Type B pancreatic cell (in vitro differentiated cells): ENCODE measurements at places on chromosomes 3 and 15. TPM values are rescaled to one million over a fixed set of nuclear protein-coding genes. Genes with fewer than 3 reads are reported as not detected.
A peak's percentile ranks its signal among the peaks of the same experiment; 100 is the strongest.

Gene GAP43
- 4.2 and 46.5 TPM in 2 replicates for total RNA-seq

DNA sequence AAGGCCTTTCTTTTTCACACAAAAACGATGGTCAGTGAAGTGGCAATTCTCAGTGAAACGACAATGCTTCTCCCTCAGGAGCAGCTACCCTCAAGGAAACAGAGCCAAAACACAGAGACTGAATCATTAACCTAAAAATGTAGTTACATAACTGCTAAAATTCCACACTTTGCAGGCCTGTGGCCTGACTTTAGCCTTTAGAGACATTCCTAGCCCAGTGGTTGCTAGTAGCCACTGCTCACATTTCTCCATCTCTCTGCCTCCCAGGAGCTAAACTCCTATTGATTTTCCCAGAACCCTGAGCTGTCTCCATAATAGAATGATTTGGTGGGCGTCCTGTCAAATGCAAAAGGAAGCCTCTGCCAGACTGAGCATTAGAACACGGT lies 630.1 kb upstream of the KCNMB2 start:
- no peak for DNase-seq
- no peaks in the 10 kb centered on the region for H3K27me3 ChIP-seq
- H3K36me3 ChIP-seq = no peaks in the 10 kb centered on the region

DNA sequence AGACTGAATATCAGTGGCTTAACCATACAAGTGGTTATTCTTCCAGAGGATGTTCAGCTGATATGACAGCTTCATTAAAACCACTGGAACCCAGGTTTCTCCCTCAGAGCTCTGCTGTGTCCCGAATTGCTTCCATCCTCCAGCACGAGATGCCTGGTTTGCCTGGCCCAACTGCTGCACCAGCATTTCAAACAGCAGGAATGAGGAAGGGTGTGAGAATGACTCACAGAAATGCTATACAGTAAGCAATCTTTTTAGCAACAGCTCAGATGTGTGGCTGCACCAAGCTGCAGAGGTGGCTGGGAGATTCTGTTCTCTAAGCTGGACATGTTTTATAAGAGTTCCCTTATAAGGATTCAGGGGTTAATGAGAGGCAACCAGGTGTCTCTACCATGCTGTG lies 271.0 kb downstream of the GABRG3 start:
- DNase-seq = no peak
- no peaks in the 10 kb centered on the region for H3K4me1 ChIP-seq
- peak overlapping the region; percentile 76 for H3K27ac ChIP-seq

Gene EPHB1
- total RNA-seq = 1.8 and 9.1 TPM in 2 replicates

DNA sequence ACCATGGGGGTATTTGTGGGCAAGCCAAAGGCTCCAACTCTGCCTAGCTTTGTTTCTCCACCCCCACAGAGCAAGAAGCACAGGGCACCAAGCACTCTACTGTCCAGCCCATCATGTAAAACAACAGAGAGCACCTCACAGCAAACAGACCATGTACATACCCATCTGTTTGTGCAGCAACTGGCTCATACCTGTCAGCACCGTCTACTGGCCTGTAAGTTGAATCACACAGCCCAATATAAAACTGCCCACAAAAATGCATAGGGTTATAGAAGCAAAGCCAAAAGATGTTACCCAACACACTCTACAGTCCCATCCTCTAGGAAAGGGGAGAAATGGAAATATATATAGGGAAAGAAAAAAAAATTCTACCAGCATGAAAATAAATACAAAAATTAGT lies 139.7 kb upstream of the CPNE4 start:
- H3K27me3 ChIP-seq = peaks cover 36% of the 10 kb centered on the region
- H3K4me1 ChIP-seq = no peaks in the 10 kb centered on the region
- no peak overlapping the region for H3K4me3 ChIP-seq
- no peaks in the 10 kb centered on the region for H3K36me3 ChIP-seq
- no peak for DNase-seq

Gene PLSCR5
- total RNA-seq = 0.24 TPM in 1 of 2 replicates, not detected in the other

Gene ATP11B
- total RNA-seq = 73.4 and 92.5 TPM in 2 replicates

DNA sequence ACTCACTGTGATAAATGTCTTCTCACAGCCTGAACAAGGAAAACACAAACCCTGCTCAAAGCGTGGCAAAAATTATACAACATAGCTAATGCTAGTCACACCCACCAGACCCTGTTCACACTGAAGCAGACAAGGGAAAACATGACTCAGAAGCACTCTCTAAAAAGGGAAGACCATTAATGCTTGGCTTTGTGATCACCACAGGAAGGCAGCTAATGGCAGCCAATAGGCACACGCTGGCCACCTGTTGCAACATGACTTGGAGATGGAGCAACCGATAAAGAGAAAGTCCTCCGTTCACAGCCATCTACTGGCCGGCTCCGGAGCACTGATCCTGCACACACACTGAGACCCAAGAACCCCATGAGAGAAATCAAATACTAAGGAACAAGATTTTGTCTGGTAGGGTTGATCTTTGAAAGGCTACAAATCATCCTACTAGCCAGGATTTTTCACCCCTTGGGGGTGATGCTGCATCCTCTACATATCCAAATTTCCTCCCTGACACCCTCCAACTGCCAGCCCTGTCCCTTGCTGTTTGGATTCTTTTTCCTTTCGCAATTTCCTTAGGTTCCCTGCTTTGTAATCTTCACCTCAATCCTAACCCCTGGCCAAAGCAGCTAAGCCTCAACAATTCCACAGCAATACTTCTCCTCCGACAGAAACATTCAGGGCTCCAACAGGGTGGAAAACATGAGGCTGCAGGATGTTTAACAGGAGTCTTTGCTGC lies 3.2 kb downstream of the ZXDC start:
- DNase-seq = no peak
- H3K27me3 ChIP-seq = no peaks in the 10 kb centered on the region
- H3K27ac ChIP-seq = peak overlapping the region; percentile 88
- H3K4me1 ChIP-seq = peaks cover 33% of the 10 kb centered on the region
- peak overlapping the region; percentile 97 for H3K4me3 ChIP-seq

GRCh38 chr3:171660188-171660587 lies 150.1 kb downstream of the PLD1 start:
- no peaks in the 10 kb centered on the region for H3K27me3 ChIP-seq
- no peak for DNase-seq
- H3K4me3 ChIP-seq = no peak overlapping the region
- H3K36me3 ChIP-seq = peaks cover 17% of the 10 kb centered on the region

- no peak for DNase-seq
- no peaks in the 10 kb centered on the region for H3K27me3 ChIP-seq
- no peak overlapping the region for H3K4me3 ChIP-seq
- H3K27ac ChIP-seq = no peak overlapping the region
These were observed 58.5 kb upstream of the CTSH start for GRCh38 chr15:79003301-79003700.

GRCh38 chr15:58985443-58985842 lies 2.0 kb upstream of the RNF111 start:
- peaks cover 23% of the 10 kb centered on the region for H3K27me3 ChIP-seq
- peaks cover 22% of the 10 kb centered on the region for H3K4me1 ChIP-seq

DNA sequence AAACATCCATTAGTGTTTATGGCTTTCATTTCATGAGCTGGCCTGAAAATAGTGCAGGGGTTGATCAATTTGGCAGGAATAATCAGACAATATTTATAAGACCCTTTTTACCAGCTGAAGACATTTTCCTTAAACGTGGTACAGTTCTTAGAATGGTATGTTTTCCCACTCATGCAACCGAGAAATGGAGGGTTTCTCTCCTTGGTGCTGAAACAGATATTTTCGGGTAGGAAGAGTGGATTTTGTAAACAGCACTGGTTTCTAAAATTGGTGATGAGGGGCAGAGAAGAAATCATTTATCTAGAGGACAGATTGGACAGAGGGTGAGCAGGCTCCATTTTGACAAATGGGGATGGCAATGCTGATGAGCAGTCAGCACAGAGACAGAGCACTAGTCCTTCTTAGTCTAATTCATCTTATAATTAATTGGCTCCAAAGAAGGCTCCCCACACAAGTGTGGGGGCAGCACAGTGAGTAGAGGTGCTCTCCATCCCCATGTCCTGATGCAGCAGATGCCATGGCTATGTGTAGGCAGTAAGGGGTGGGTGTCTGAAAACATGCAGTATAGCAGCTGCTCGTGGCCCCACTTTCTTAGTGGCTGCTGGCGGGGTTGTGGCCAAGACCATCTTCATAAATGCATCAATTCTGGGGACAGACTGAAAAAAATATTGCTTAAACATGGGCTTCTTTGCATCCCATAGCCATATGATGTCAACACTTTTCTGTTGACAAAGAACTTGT lies 18.1 kb upstream of the SLC7A14 start:
- no peaks in the 10 kb centered on the region for H3K36me3 ChIP-seq
- H3K4me1 ChIP-seq = no peaks in the 10 kb centered on the region
- H3K27me3 ChIP-seq = no peaks in the 10 kb centered on the region
- no peak overlapping the region for H3K4me3 ChIP-seq

DNA sequence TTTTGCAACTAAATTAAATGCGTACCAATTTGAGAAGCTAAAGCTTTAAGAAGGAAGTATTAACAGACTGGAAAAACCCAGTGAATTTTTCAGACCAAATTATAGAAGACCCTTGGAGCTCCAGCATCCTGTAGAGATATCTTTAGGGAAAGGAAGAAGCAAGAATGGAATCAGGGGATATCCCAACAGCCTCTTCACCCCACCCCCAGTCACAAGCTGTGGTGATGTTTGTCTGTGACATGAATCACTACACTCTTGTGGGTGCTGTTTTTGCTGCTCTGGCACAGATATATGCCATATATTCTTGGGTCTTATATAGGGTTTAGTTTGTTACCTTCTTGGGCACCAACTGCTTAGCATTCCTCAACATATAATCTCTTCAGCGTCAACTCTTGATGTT lies 78.5 kb upstream of the BCL6 start:
- no peaks in the 10 kb centered on the region for H3K27me3 ChIP-seq
- no peaks in the 10 kb centered on the region for H3K36me3 ChIP-seq
- H3K4me3 ChIP-seq = no peak overlapping the region
- H3K27ac ChIP-seq = no peak overlapping the region

Gene ERC2
- 1.8 and 6.1 TPM in 2 replicates for total RNA-seq

Gene CLDN18
- total RNA-seq = 7.3 and 50.8 TPM in 2 replicates

DNA sequence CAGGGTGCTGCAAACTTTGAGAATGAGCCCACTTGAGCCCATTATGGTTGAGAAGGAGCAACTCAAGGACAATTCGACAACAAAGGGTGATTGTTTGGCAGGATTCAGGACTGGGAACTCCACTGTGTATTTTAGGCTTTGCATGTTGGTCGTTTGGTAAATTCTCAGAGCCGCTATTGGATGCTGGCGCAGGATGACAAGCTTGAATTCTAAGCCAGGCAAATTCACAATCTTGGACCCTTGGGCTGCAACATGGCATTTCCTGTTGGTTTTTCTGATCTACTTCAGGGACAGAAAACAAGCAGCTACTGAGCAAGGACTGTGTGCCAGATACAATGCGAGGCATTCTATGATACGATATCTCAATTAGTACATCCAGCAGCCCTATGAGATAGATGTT lies 82.8 kb downstream of the RYR3 start:
- no peak overlapping the region for H3K27ac ChIP-seq
- DNase-seq = no peak
- H3K36me3 ChIP-seq = no peaks in the 10 kb centered on the region
- H3K27me3 ChIP-seq = peaks cover 9% of the 10 kb centered on the region
- peaks cover 4% of the 10 kb centered on the region for H3K4me1 ChIP-seq

- no peaks in the 10 kb centered on the region for H3K27me3 ChIP-seq
- peaks cover 12% of the 10 kb centered on the region for H3K4me1 ChIP-seq
- no peak for DNase-seq
- H3K36me3 ChIP-seq = no peaks in the 10 kb centered on the region
- H3K4me3 ChIP-seq = no peak overlapping the region
- H3K27ac ChIP-seq = no peak overlapping the region
These were observed 62.0 kb downstream of the KLHL6 start for GRCh38 chr3:183493296-183494045.

- no peak for DNase-seq
- no peaks in the 10 kb centered on the region for H3K4me1 ChIP-seq
- H3K36me3 ChIP-seq = peaks cover 5% of the 10 kb centered on the region
- no peaks in the 10 kb centered on the region for H3K27me3 ChIP-seq
These were observed 33.2 kb downstream of the SLC25A26 start for GRCh38 chr3:66253790-66254620.

GRCh38 chr3:109923431-109923830 lies 586.1 kb upstream of the DPPA4 start:
- no peaks in the 10 kb centered on the region for H3K27me3 ChIP-seq
- no peak overlapping the region for H3K4me3 ChIP-seq
- no peak for DNase-seq
- H3K4me1 ChIP-seq = peaks cover 19% of the 10 kb centered on the region
- H3K27ac ChIP-seq = no peak overlapping the region

Gene TMEM207
- not detected in 2 replicates for total RNA-seq

GRCh38 chr3:72523429-72524151 lies 324.7 kb downstream of the SHQ1 start:
- H3K36me3 ChIP-seq = no peaks in the 10 kb centered on the region
- no peak for DNase-seq
- H3K27ac ChIP-seq = peak overlapping the region; percentile 13
- H3K4me3 ChIP-seq = peak overlapping the region; percentile 10
- H3K27me3 ChIP-seq = peaks cover 4% of the 10 kb centered on the region

Gene HYAL1
- 2.3 and 3.7 TPM in 2 replicates for total RNA-seq

- no peaks in the 10 kb centered on the region for H3K36me3 ChIP-seq
- H3K27me3 ChIP-seq = no peaks in the 10 kb centered on the region
- H3K27ac ChIP-seq = no peak overlapping the region
- peaks cover 3% of the 10 kb centered on the region for H3K4me1 ChIP-seq
These were observed 222.2 kb upstream of the TRIM42 start for GRCh38 chr3:140455521-140456214.

GRCh38 chr15:90019611-90020010 lies 18.5 kb downstream of the ZNF710 start:
- DNase-seq = no peak
- peaks cover 7% of the 10 kb centered on the region for H3K36me3 ChIP-seq
- no peak overlapping the region for H3K4me3 ChIP-seq
- no peaks in the 10 kb centered on the region for H3K27me3 ChIP-seq

Gene GP5
- total RNA-seq = 0.10 TPM in 1 of 2 replicates, not detected in the other

- DNase-seq = no peak
- H3K4me1 ChIP-seq = peaks cover 53% of the 10 kb centered on the region
- no peak overlapping the region for H3K4me3 ChIP-seq
- H3K27ac ChIP-seq = peak overlapping the region; percentile 51
- H3K36me3 ChIP-seq = no peaks in the 10 kb centered on the region
- H3K27me3 ChIP-seq = no peaks in the 10 kb centered on the region
These were observed 394.1 kb upstream of the TBL1XR1 start for GRCh38 chr3:177591379-177591778.

Gene TGM5
- total RNA-seq = 0.22 and 0.71 TPM in 2 replicates

Gene GOLGA6D
- total RNA-seq = 0.19 TPM in 1 of 2 replicates, not detected in the other

Gene LCTL
- 1.4 TPM in 1 of 2 replicates, not detected in the other for total RNA-seq

DNA sequence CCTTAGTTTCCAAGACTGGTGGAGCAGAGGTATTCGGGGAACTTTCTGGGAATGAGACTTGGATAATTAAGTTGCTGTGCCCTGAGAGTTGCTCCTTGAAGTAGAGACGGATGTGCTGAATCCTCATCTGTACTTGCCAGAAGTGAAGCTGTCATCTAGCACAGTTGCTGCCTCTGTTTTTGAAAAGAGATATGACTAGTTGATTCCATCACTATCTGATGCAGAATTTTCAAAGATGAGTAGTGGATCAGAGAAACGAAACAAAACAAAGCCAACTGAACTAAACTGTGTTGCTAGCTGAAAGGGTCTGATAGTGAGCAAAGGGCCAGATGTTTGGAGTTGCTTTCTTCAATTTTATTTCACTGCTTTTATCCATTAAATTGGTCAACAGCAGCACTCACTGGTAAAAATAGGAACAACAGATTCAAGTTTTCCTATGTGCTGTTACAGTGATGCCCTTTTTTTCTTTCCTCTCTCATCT lies 52.7 kb downstream of the MITF start:
- H3K4me1 ChIP-seq = peaks cover 22% of the 10 kb centered on the region
- H3K27me3 ChIP-seq = no peaks in the 10 kb centered on the region
- no peak overlapping the region for H3K4me3 ChIP-seq
